Caudate nucleus (tissue), 63 donors: ENCODE measurements at places on chromosomes 11 and 22.

DNA sequence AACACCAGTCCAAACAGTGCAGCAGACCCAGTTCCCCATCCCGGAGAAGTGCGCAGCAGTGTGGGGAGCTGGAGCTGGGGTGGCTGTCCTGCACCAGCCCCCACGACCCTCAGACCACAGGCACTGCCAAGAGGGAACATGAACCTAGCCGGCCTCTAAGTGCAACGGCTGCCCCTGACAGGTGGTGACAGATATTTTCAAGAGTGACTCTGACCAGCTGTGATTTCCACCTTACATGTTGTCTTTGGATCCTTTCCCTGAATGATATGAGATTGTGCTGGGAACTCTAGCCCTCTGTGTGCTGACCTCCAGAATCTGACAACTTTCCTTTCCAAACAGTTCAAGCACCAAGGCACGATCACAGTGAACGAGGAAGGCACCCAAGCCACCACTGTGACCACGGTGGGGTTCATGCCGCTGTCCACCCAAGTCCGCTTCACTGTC, 12.6 kb downstream of the SERPIND1 start:
- no peak for DNase-seq

- no peak for DNase-seq
Observed at GRCh38 chr22:35375526-35375925, 5.4 kb upstream of the HMOX1 start.

GRCh38 chr11:101955701-101956100, 39.4 kb upstream of the ANGPTL5 start:
- no peak for DNase-seq

DNA sequence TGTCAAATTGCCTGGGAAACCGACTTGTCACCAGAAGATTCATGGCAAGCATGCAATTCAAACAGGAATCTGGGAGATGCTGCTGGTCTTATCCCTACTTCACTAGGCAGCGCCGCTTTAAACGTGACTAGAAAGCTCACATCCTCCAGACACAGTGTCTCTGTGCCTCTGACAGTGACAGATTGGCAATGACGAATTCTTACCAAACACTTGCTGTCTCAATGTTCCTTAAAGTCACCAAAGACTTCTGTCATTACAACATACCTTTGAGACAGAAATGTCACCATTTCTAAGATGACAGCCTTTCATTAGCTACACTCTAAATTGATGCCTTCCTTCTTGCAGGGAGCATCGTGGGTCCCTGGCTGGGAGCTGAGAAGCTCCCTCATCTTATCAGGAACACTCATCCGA, 197.8 kb downstream of the CWF19L2 start:
- peak; percentile 26 for DNase-seq

DNA sequence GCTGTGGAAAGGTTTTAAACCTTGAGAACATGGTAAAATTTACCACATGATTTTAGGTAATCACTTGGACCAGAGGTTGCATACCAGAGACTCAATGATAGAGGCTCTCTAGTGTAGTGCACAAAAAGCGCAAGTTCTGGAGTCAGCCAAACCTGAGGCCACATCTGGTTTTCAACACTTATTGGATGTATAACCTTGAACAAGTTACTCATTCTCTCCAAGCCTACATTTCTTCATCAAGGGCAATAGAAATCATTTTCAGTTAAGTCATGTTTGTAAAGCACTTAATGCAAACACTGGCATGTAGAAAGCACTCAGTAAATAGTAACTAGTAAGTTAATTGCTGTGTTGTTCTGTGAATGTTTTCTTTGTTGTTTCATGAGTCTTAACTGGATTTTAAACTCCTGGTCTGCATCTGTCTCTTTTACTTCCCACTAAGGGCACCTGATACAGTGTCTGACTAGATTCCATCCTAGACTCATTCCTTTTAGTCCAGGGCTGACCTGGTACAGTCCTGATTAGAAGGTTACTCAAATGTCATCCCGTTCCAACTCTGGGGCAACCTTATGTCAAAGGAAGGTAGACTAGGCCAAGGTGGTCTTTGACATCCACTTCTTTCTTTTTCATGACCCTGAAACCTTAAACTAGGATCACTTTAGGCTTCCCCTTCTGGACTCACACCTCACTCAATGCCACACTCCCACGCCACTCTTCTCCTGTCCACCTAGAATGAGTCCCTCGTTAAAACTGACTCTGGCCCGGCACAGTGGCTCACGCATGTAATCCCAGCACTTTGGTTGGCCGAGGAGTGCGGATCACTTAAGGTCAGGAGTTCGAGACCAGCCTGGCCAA, 34.5 kb upstream of the EED start:
- DNase-seq: no peak

- no peak for DNase-seq
Observed at GRCh38 chr11:132551016-132551415, 981.3 kb downstream of the OPCML start.

GRCh38 chr11:111977146-111978027, 40.2 kb downstream of the DIXDC1 start:
- DNase-seq: peak; percentile 70

GRCh38 chr11:71184421-71185210, 67.8 kb downstream of the SHANK2 start:
- no peak for DNase-seq

DNA sequence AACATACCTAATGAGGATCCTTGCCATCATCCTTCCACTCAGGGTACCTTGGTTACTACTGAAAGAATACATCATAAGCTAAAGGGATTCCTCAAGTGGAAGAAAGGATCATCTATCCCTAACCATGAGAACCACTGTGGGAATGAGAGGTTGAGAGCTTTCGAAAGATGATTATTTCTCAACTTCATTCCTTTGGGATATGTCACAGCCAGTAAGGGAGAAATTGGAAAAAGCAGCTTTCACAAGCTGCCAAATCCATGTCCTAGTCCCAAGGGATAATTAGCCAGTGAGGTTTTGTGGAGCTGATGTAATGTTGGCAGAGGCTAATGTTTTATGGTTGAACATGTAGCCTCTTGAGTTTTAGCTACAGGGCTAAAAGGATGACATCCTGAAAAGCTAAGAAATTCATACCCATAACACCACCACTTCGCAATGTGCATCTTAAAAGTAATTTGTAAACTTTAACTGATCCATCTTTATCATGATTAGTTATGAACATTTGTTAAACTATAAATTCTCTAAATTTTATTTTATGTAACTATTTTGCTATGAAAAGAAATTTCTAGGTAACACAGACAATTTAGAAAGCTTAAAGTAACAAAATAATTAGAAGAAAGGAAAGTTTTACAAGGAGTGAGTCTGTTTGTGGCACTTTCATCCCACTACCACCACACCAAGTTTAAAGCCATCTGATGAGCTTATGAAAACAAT, 123.9 kb downstream of the MRTFA start:
- no peak for DNase-seq

- no peak for DNase-seq
Observed at GRCh38 chr11:44564670-44565210, 723 bp upstream of the CD82 start.

DNA sequence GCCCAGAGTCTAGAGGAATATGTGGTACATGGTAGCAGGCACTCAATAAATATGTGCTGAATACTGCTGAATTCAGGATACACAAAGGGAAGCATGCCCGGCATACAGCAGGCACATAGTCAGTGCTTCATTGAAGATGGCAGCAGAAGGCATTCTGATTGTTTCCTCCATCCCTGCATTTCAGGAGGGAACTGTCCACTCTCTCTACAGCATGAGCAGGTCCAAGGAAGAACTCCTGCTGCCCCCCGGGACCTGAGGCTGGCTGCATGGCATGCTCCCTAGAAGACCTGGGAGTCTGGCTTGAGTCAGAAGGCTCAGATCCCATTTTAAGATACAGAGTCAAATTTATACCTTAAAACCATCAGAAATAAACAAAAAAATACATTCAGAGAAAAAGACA, 319.3 kb upstream of the NARS2 start:
- no peak for DNase-seq

- DNase-seq: no peak
Observed at GRCh38 chr11:68900835-68901381, 2.7 kb downstream of the MRPL21 start.

- no peak for DNase-seq
Observed at GRCh38 chr22:33496112-33496511, 424.2 kb downstream of the LARGE1 start.

DNA sequence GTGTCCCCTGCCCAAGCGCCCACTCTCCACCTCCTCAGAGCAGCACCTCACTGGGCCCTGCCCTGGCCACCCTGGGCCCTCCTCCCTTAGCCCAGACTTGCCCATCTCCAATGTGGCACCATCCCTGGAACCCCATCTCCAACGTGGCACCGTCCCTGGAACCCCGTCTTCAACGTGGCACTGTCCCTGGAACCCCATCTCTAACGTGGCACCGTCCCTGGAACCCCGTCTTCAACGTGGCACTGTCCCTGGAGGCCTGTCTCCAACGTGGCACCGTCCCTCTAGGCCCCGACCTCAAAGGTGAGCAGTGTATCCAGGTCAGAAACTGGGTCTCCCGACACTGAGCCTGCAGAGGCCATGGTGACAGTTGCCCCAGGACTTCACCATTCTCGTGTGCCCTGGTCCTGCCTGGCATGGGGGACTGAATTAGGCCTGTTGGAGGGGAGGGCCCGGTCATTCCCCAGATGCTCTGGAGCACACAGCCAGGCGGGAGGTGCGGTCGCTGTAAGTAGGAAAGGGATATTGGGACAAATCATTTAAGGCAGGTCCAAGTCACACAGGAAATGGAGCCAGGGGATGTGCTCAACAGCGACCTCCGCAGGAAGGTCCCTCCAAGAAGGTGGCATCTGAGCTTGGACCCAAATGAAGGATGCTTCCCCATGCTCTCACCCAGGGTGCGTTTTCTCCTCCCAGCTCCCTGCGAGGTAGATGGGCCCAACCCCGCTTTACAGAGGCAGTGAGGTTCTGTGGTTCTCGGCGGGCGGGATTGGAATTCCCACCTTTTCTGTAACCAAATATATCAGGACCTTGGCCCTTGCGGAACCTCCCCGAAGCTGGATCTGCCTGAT, 2.4 kb upstream of the CTSD start:
- DNase-seq: no peak

DNA sequence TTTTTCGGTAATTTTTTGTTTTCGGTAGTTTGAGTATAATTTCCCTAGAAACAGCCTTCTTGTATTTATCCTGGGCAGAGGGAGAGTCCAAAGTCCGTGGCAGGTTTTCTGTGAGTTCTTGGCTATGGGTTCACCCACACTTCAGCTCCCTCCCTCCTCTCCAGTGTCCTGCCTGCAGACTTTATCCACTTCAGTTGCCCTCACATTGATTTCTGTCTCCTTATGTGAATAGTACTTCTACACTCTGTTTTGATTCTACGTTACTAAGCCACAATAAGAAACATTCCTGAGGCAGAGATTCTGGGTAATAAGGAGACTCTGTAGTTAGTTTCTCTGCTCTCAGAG, 868.6 kb downstream of the METTL15 start:
- DNase-seq: no peak

DNA sequence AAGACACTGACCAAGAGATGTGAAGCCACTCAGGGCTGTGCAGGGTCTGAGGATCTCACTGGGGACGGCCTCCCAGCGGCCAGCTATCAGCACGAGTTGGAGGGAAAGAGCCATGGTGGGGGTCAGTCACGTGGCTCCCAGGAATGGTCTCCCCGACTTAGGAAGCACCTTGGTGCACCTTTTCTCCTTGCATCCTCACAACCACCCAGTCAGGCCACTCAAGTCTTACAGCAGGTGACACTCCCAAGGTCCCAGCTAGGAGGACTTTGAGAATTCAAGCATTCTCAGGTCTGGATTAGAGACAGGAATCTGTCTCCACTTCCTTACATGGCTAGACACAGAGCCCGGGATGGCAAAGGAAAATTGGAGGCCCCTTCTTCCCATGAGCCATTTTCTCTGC, 2.7 kb downstream of the RNASEH2C start:
- DNase-seq: no peak

DNA sequence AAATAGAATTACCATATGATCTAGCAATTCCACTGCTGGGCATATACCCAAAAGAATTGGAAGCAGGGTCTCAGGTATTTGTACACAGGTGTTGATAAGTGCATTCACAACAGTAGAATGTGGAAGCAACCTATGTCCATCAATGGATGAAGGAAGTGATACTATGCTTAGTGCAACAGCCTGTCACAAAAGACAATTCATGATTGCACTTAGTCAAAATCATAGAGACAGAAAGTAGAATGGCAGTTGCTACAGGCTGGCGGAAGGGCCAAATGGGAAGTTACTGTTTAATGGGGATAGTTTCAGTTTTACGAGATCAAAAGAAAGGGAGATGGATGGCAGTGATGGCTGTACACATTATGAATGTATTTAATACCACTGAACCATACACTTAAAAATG, 42.0 kb downstream of the SGSM3 start:
- DNase-seq: no peak

- DNase-seq: no peak
Observed at GRCh38 chr22:38802671-38803121, 8.8 kb upstream of the DNAL4 start.

DNA sequence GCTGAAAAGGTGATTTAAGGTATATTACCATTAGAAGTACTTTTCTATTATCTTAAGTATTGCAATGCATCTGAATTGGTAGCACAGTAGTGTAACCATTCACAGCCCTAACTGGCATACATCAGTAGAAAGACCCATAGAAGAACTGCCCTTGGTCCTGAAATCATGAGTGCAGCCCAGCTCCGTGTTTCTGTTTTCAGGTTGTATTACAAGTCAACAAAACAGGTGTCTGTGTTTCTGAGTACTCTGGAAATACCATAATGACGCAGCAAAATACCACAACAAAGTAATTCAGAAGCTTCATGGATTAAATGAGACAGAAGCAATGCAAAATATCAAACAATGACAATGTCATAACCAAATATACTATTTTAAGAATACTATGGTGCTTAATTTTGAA, 226.3 kb downstream of the OPCML start:
- DNase-seq: no peak

- no peak for DNase-seq
Observed at GRCh38 chr11:41235668-41236067, 223.8 kb downstream of the LRRC4C start.

DNA sequence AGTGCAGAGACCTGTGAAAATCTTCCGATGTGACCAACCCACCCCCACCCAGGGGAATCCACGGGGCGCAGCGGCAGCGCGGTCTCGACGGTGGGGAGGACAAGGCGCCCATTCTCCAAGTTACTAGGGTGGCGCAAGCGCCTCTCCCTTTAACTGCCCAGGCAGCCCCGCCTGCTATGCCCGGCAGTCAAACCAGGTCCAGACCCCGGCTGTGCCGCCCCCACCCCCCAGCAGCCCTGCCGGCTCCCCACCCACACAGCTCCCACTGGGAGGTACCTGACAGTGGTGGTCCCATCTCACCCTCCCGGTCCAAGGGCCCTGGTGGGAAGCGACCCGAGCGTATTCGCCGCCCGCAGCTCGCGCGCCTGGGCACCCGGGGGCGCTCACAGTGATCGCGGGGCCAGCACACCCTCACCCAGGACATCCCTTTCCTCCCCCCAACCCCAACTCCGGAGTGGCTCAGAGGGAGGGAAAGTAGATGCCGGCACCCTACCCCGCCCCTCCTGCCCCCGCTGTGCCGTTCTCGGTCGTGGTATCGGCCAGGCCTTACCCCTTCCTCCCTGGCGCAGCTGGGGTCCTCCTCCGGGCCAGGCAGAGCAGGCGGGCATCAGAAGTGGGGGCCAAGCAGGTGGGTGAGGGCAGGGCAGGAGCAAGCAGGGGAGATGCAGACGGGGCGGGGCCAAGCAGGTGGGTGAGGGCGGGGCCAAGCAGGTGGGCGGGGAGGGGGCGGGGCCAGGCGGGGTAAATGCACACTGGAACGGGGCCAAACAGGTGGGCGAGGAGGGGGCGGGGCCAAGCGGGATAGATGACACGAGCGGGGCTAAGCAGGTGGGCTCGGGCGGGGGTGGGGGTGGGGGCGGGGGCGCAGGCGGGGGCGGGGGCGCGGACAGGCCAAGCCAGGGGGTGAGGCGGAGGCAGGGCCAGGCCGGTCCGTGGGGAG, at the start of gene TRPM5:
Gene TRPM5, minus strand, starts transcription at position 634 of the 940 bp plus-strand sequence. CDS start 21,478 bp downstream, outside the sequence.
- no peak for DNase-seq

GRCh38 chr11:64153812-64154211, 12.1 kb downstream of the MACROD1 start:
- DNase-seq: no peak
